Activated naive CD8-positive, alpha-beta T cell treated with anti-CD3 and anti-CD28 coated beads, Interleukin-2, amount 10 ng/mL, durations not matched to agents 7 days and 5 days (primary cell): ENCODE measurements at places on chromosomes 11 and 22.

DNA sequence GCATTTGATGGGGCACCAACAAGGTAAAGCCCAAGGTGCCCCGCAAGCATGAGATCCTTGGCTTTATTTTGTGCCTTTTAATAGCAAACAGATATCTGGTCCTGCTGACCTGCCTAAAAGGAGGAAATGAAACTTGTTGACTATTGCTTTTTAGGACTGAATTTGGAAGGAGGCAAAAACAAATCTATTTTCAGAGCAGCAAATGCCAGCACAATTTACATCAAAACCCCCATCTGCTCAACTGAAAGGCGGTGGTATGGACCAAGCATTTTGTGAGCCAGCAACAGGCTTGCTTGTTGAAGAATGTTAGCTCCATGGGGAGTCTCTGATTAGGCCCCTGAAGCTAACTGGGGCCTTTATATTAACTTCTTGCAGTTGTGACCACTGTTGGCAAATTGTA lies 192.6 kb upstream of the E2F8 start:
- no peak for DNase-seq

DNA sequence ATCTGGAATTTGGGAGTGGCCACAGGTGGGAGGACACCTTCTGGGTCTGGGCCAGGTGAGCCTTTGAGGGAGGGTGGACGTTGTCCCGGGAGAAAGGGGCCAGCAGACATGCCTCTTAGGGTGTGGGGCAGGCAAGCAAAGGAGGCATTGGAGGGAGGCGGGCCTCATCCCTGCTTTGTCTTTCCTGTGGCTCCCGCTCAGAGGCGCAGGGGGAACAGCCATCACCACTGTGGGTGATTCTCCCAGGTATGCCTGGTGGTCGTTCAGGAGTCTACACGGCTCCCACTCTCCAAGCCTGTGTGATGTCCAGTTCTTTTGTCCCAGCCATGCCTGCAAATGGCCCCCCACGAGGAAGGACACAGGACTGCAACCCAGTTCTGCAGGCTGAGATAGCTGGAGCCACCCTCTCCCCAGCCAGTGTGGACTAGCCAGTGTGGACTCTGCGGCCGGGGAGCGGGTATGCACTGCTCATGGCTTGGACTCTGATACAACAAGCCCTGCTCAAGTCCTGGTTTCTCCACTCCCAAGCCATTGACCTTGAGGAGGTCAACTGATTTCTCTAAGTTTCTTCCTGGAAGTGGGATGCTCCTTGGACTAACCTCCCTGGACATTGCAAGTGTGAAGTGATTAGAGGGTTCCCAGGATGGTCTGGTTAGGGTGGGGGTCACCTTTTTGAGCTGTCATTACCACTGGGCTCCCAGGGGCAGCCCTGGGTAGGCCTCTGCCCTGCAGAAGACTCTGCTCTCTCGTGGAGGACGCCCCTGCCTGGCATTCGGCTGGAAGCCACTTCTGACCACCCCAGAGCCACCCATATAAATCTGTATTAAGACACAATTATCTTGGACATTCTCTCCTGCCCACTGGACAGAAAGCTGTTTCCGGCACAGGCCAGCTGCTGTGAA lies 1151.2 kb downstream of the BRD1 start:
- DNase-seq: no peak

DNA sequence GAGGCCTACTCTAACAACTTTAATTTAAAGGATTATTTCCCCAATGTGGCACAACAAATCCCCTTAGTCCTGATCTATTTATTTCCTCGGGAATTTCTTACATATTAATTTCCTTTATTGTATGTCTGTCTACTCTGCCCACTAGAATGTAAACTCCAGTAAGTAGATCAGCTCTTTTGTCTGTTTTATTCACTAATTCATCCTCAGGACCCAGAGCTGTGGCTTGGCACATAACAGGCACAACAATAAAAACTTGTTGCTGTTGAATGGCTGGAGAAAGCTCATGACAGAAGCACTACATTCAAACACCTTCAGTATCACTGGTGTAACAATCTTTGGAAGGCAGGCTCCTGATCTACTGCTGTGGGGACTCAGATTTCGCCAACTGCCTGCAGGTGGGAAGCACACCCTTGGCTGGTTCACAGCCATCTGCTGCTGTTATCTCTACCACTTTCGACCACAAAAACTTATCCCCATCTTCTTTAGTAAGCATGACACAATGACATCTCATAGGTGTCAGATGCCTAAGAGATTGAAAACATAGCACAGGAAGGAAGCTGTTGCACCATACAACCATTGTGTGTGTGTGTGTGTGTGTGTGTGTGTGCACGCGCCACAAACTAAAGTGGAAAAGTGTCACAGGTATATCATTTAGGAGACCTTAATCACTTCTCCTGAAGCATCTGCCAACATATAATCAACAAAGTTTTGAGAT lies 11.9 kb downstream of the HIRA start:
- DNase-seq: no peak

DNA sequence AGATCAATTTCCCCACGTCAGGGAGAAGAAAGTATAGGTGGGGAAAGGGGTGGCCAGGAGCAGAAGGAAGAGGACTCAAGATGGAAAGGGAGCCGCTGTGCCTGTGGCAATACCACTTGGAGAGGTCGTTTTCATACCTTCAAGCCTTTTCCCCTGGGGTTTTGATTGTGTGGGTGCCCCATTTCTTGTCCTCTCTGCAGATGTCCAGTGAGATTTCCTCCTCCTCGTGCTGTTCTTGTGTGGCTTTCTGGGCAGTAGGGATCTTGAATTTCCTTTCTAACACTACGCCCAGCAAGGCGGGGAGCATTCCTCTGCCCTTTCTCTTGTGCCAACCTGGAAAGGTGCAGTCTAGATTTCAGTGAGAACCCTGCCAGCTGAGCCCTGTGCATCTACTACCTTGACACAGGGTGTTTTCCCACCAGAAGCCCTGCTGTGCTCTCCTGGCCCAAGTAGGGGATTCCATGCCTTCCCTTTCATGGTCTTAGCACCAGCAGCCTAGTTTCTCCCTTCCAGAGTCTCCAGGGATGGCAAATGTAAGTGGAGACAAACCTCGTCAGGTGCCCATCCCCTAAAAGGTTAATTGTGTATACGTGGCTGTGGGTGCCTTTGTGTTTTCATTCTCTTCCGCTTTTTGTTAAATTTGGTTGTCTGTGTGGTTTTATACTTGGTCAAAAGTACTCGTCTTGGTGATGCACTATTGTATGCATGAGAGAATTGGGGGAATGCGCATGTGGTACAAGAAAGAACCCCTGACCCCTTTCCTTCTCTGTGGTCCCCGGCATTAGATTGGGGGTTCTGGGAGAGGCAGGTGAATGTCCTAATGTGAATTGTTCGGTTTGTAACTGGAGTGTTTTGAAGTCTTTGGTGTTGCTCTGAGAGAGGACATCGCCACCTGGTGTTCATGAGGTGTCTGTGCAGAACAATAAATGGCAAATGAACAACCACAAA lies 71.4 kb upstream of the MPEG1 start:
- DNase-seq: no peak

DNA sequence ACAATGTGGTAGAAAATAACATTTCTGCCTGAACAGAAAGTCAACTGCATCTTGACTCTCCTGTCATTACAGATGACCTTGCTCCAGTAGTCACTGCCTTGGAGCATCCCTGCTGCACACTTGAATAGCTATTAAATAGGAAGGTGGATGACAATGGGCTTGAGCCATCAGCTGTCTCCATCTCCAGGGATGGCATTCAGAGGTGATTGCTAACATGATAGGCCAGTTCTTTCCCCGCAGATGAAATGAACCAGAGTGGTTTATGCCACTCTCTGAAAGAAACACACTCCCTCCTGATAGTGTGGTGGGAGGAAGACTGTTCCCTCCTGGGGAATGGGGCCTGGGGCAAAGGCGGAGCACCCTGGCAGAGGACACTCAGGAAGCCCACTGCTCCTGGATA lies 57.1 kb upstream of the OLFML1 start:
- DNase-seq: no peak

DNA sequence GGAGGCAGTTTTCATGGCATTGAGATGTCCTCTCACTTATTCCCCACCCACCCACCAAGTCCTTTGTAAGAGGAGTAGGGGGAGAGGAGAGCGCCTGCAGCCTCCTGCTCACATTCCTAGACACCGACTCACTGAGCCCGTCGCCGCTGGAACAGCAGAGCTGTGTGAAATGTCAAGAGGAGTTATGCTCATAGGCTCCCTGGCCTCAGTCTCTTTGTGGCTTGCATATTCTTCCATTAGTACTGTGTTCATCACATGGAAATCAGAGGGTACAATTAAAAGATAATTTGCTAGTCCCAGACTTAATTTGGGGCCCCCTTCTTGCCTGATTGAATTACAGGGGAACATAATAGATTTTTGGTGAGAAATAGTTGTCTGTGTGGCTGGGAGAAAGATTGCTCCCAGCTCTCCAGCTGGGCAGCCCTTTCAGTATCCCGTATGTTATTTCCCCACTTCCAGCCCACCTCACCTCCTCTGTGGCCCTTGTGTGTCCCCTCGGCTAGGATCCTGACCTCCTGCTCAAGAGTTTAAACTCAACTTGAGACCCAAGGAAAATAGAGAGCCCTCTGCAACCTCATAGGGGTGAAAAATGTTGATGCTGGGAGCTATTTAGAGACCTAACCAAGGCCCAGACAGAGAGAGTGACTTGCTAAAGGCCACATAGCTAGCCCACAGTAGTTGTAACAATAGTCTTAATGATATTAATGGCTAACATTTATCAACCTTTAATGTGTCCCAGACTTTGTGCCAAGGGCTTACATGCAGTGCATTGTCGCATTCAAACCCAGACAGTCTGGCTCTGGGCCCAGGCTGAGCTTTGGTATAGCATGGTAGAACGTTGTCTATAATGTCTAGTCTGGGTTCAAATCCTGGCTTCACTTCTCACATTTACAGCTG lies 32.2 kb downstream of the LIMK2 start:
- no peak for DNase-seq
